Left ventricle myocardium inferior (tissue), 1 donor: ENCODE measurements at places on chromosomes 3 and 15.

DNA sequence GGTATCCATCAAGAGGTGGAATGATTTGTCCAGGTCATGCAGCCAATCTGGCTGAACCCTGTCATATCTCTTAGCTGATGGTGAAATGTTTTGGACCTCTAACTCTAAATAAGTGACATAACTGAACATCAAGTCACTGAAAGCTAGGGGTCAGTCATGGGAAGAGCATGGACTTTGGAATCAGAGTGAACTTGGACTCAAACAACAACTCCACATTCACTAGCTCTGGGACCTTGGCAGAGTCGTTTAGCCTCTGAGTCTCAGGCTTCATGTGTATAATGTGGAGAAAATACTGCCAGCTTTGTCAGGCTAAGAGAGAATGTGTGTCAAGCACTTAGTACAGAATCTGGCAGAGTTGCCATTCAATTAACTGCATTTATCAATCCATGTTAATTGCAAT is 557.8 kb upstream of the CFAP20DC start:
- no peak for DNase-seq

- no peak for DNase-seq
Measured at GRCh38 chr15:75644376-75644775, 3.3 kb upstream of the SNX33 start.

- no peak for DNase-seq
Measured at GRCh38 chr3:97125902-97126499, 311.6 kb downstream of the EPHA6 start.

DNA sequence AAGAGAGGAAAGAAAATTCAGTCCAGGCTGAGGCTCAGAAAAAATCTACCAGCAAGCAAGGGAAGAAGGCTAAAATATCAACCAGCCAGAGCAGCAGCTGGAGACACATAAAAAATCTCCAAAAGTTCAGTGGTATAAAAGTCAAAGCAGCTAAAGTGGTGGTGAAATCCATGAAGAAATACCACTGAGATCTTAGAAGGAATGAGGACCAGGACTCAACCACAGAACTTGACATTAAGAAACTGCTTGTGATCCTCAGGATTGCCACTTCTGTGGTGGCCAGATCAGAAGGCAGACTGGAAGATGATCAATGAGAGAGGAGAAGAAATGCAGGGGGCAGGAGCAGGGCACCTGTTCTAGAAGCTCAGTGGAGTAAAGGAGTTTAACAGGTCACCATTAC is 22.5 kb downstream of the CNTN3 start:
- DNase-seq = no peak

DNA sequence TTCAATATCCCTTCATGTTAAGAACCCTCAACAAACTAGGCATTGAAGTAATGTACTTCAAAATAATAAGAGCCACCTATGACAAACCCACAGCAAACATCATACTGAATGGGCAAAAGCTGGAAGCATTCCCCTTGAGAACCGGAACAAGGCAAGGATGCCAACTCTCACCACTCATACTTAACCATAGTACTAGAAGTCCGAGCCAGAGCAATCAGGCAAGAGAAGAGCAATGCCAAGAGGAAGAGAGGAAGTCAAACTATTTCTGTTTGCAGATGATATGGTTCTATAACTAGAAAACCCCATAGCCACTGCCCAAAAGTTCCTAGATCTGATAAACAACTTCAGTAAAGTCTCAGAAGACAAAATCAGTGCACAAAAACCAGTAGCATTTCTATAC is 161.9 kb downstream of the UBE2E2 start:
- DNase-seq = no peak

GRCh38 chr15:69712991-69713390 is 260.4 kb downstream of the RPLP1 start:
- no peak for DNase-seq

- peak; percentile 18 for DNase-seq
Measured at GRCh38 chr3:193261970-193262369, 20.9 kb downstream of the PLAAT1 start.

DNA sequence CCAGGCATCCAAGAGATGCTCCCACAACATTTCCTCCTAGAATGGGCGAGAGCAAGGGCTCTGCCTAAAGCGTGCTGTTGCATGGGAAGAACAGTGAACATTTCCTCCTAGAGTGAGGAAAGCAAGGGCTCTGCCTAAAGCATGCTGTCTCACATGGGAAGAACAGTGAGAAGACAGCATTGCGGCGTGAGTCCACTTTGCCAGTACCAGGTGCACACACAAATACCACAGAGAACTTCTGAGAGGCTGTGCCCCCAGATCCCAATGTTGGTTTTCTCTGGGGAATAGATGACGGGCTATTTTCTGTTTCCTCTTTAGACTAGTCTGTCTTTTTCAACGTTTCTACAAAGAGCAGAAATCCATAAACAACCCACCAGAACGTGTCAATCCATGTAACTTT is 142.9 kb downstream of the LRRK1 start:
- DNase-seq = no peak

GRCh38 chr3:176375519-176375918 is 821.8 kb downstream of the TBL1XR1 start:
- DNase-seq = no peak

- DNase-seq = no peak
Measured at GRCh38 chr3:9846231-9846630, 2.4 kb upstream of the RPUSD3 start.

GRCh38 chr3:49626101-49626581 is 48.0 kb upstream of the APEH start:
- DNase-seq = no peak

- peak; percentile 16 for DNase-seq
Measured at GRCh38 chr15:86608461-86609205, 529.0 kb downstream of the AGBL1 start.

DNA sequence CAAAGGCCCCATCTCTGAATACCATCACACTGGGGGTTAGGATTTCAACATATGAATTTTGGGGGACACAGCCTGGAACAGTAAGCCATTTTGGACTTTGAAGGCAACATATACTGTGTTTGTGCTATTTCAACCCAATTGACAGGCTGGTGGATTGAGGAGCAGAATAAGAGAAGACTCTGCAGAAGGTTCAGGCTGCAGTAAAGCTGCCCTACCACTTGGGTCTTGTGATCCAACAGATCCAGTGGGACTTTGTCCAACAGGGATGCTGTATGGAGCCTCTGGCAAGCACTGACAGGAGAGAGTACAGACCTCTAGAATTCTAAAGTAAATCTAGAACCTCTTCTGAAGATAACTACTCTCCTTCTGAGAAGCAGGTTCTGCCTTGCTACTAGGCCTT is 1.1 kb upstream of the BCL2L10 start:
- DNase-seq = no peak

GRCh38 chr3:67030785-67031740 is 33.0 kb downstream of the KBTBD8 start:
- DNase-seq = no peak

DNA sequence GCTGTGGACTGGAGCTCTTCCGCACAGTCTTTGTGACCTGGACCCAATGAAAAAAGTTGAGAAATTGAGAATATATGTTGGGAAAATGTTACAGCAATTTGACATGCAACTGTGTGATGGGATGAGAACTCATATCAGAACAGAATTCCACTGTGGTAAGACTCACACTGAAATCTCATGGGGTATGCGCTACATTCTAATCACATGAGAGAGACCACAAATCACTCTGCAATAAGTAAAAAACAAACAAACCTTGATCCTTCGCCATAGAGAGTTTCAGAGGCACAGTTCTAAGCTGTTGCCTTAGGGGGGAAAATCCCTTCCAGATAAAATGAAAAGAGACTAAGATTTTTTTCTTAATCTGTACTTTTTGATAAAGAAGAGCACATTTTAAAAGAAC is 37.3 kb downstream of the LMCD1 start:
- DNase-seq = no peak

DNA sequence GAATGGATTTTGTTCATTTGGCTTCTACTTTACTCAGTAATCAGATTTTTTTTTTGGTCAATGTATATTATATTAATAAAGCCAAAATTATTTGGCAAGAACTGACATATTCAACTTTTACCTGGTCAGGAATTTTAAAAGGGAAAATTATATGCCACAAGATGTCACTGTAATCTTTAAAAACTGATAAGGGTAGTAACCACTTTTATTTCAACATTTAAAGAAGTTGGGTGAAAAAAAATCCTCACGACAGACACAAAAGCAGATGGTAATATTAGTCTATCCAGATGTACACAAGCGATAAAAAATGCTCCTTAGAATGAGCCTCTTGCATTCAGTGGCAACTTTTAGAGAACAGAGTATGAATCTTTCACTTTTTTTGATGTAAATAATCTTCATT is 101.9 kb downstream of the SERPINI1 start:
- DNase-seq = no peak
